ENCODE measurements at places on chromosomes 7 and 10. TPM values are rescaled to one million over a fixed set of nuclear protein-coding genes. Genes with fewer than 3 reads are reported as not detected.

- no peak for DNase-seq
Observed at GRCh38 chr10:21496343-21497176, 28.9 kb downstream of the SKIDA1 start.

The PNLIPRP2 gene
- not detected for total RNA-seq

The PCLO gene
- 1.4 TPM for total RNA-seq

- no peak for DNase-seq
Observed at GRCh38 chr7:80186721-80187120, 52.1 kb downstream of the GNAI1 start.

GRCh38 chr7:6621195-6622133, 6.1 kb downstream of the ZNF853 start:
- no peak for DNase-seq

The IL6 gene
- 5.7 TPM for total RNA-seq

The LYZL2 gene
- total RNA-seq = not detected

DNA sequence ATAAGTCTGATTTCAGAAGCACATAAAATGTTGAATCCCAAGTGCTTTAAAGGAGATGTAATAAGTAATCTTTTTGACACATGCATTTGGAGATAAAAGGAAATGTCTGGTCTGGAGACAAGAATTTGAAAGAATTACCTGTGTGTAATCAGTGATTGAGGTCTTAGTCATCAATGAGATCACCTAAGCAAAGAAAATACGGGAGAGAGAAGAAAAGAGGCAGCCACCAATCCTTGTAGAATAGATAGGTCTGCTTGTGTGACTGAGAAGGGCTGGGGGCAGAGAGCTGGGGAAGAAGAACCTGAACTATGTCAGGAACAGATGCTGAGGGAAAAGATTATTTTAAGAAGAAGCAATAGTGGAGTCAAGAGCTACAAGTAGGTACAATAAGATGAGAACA, 49.3 kb upstream of the ITPRID1 start:
- no peak for DNase-seq

GRCh38 chr10:129028451-129028850, 438.6 kb upstream of the MGMT start:
- no peak for DNase-seq

DNA sequence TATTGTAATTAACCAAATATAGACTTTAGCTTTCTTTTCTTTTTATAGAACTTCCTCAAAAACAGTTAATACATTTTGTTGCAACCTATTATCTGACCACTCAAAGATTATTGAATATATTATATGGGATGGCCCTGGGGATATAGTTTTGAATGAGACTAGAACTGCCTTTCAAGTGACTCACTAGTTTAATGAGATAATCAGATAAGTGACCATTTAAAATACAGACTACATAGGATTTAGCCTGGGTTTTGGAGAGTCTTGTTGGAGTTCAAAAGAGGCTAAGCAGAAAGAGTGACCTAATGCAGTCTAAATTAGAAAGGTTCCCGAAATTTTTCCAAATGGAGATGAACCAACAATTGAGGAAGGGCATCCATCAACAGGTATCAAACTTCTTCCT, 305.2 kb upstream of the ETV1 start:
- no peak for DNase-seq

The CALHM1 gene
- not detected for total RNA-seq

GRCh38 chr10:34555653-34556052, 259.4 kb downstream of the PARD3 start:
- no peak for DNase-seq

GRCh38 chr10:46290101-46290886, 3.5 kb downstream of the ANTXRL start:
- no peak for DNase-seq

DNA sequence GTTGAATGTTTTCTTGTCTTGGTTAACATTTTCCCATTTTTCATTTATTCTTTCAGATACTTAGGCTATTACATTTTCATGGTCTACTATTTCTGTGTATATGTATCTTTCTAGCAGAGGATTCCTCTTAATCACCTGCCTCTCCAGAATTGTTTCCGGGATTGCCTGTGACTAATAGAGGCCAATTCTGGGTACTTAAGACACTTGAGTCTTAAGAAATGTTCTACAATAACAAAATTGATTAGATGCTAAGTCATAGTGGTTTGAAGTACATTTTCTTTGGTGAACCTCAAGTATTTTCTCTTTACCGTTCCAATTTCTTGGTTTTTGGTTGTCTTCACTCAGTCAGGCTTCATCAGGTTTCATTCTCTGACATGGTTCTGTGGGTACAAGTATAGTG, 26.4 kb downstream of the BBS9 start:
- DNase-seq = no peak

The TFR2 gene
- total RNA-seq = not detected

The OR2AE1 gene
- not detected for total RNA-seq

GRCh38 chr7:146510088-146510680, 393.6 kb downstream of the CNTNAP2 start:
- DNase-seq = no peak

- no peak for DNase-seq
Observed at GRCh38 chr7:150357270-150357669, 11.4 kb upstream of the REPIN1 start.

DNA sequence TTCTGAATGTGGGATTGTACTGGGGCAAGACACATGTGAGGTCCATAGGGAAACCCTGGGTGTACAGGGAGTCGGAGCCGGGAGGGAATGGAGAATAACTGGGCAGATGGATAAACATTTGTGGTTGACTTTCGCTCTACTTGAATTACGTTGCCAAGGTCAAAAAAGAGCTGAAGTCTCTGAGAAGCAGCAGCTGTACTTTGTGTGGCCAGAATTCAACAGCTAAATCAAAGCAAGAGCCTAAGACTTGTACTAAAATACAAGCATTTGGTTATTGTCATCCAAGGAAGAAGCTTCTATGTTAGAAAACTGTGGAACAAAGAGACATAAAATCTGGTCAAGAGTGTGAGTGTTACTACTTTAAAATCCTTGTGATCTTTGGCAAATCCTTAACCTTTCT, 457.2 kb downstream of the ARL4A start:
- DNase-seq = no peak

GRCh38 chr7:133434246-133434865, 181.5 kb downstream of the EXOC4 start:
- DNase-seq = no peak

GRCh38 chr7:18577096-18577771, 81.7 kb downstream of the HDAC9 start:
- no peak for DNase-seq

- no peak for DNase-seq
Observed at GRCh38 chr7:117193564-117193963, 129.3 kb downstream of the WNT2 start.

DNA sequence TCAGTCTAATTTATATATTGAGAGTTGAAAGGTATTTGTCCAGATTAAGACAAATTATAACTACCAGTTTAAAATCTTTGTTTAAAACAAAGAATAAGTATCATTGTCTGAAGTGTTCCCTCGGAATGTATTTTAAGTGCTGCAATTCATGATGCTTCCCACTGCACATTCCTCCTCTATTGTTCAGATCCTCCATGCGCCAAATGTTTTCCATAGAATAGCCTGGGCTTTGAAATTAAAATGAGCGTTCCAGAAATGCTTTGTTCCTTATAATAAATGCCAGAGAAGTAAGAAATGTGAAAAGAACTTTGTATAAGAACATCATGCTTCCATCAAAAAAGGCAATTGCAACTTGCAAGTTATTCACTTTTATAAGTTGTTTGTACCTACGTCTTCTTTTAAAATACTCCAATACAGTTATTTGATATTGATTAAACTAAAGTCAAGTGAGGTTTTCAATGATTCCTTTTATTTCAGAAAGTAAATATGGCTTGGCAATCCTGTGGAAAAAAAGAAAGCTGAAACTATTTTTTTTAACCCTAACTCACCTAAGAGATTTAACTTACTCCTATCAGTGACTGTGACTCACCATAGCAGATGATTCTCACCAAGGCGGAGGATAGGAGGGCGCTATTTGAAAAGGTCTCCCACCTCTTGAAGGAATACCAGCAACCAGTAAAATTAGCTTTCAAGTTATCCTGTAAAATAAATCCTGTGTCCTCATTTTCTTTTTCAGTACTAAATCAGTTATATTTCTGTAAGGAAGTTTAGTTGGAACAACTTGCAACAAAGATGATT, 85.8 kb downstream of the CTNNA3 start:
- DNase-seq = no peak

DNA sequence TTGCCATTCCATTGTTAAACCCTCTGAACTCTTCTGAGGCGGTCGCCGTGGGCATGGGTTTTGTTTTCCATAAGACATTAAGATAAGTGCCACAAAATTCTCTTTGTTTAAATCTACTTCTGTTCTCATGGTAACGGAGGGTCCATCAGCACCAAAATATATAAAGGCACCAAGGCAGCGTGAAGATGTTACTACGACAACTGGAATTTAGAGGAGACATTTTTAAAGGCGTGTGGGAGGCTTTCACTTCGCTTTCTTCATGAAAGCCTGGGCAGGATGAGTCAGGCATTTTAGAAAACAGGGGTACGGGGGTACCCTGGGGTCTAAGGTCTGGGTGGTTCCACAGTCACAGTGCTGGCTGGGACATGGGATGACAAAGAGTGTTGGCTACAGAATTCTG, 34.0 kb downstream of the SMKR1 start:
- DNase-seq = no peak

DNA sequence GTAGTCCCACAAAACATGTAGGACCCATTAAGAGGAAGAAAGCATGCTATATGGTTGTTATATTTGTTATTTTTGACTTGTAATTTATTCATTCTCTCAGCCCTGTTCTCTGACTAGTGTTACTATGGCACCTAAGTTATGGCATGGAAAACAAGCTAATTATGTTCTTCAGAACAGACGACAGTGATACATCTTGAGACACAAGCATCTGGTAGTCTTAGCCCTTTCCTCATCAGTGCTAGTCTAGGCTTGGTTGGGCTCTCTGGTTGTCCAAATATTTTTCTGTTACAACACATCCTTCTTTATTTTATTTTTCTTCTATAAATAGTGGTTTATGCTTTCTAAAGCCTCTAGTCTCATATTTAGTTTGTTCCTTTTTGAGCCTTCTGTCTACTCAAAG, 308.3 kb upstream of the KAT6B start:
- no peak for DNase-seq

DNA sequence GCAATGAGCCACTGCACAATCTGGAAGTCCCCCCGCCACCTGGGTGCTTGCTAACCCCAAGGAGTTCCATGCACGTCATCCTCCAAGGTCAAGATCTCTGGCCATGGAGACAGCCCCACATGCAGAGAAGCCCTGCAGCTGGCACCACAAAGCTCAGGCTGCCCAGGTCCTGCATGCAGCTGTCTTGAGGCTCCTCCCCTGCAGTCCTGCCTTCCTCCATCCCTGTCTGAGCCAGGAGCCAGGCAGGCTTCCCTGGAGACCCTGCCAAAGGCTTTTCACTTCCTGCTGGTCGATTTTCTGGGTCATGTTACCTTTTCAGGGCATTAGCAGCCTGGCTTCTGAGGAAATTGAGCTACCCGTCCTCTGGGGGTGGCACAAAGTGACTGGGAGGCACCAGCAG, 12.5 kb upstream of the TMEM72 start:
- no peak for DNase-seq

The CPA4 gene
- total RNA-seq = 27.7 TPM

All from glomerular endothelial cell (primary cell).